Left renal cortex interstitium (tissue), 4 donors: ENCODE measurements at places on chromosomes 7 and 10.

DNA sequence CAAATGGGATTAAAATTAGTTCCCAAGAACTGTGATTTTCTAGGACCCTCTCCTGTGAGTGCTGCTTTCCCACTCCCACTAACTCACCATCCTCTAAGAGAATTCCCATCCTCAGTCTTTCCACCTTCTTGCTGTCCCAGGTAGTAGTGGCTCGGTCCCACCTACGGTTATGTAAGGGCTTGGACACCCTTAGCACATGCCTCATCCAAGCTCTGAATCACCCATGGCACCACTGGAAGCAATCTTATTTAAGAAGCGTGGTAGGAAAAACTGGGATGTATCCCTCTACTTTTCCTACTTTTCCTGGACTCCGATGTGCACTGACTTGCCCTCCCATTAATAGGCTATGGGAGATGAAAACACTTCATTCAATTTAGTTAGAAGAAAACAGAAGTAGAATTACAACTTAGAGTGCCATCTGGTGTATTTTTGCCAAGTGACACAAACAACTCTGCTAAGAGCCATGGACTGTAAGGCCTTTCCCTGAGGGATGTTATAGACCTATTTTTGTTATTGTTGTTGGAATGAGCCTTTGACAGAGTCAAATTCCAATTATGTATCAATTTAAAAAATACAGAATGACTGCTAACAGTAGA lies 13.7 kb upstream of the ANKRD22 start:
- no peak for DNase-seq

- no peak for DNase-seq
These were observed 358.5 kb downstream of the TFEC start for GRCh38 chr7:115672024-115672423.

DNA sequence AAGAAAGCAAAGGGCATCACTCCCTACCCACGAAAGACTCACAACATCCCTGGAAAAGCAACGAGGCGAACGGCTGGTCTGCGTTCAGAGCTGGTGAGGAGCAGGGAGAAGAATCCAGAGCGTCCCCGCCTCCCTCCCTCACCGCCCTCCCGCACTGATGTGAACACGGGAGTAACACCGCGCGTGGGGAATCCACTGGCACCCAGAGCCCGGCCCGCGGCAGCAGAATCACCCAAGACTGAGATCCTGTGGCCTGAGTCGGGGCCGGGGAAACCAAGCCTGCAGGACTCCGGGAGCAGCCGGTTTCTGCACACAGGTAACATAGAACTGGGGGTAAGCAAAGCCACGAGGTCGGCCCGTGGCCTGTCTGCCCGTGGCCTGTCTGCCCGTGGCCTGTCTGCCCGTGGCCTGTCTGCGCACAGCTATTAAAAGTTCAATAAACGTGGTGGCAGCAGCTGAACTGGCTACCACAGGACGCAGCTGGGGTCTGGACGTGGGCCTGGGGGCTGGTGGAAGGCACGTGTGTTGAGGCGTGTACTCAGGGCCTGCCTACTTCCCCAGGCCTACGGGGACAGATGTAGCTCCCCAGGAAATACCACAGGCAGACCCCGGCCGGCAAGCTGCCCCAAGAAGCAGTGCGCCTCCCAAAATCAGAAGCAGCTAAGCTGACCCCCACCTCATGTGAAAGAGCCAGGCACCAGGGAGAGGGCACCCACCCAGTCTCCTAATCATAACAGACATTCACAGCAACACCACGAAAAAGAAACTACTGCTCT lies 23.0 kb downstream of the DIP2C start:
- DNase-seq = no peak

- no peak for DNase-seq
These were observed 57.1 kb upstream of the IGFBP3 start for GRCh38 chr7:45978010-45978681.

DNA sequence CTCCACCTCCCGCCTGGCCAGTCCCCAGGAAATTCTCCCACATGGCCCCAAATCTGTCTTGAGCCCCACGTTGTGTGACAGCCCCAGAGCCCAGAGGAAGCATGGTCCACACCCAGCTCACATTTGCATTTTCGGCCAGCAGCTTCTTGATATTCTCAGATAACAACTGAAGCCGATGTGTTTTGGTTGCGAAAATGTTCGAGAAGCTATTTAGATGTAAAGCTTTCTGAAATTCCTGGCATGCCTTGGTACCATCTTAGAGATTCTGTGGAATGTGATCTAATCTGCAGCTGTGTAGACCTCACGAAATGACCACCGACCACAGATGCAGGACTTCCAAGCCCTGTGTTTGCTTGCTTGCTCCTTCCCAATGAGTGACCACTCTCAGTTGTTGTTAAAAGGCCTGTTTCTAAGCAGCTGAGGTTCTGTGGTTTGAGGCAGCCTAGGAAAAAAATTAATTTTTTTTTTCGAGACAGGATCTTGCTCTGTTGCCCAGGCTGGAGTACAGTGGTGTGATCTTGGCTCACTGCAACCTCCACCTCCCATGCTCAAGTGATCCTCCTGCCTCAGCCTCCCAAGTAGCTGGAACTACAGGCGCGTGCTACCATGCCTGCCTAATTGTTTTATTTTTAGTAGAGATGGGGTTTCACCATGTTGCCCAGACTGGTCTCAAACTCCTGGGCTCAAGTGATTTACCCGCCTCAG lies 8.8 kb downstream of the SLC4A2 start:
- DNase-seq = no peak

GRCh38 chr7:106059556-106059955 lies 52.6 kb downstream of the SYPL1 start:
- DNase-seq = no peak

DNA sequence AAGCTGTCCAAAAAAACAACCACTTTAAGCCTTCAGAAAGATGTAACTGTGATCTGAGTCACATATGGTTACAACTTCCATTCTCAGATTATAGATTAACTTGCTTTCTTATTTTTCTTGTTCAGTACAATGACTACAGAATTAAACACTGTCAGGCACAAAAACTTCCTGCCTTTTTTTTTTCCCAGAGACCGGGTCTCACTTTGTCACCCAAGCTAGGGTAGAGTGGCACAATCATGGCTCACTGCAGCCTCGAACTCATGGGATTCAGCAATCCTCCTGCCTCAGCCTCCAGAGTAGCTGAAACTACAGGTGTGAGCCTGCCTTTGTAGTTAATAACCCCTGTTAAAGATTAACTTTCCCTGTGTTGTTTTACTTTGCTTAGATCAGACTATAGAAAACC lies 163.2 kb downstream of the AVL9 start:
- DNase-seq = no peak

DNA sequence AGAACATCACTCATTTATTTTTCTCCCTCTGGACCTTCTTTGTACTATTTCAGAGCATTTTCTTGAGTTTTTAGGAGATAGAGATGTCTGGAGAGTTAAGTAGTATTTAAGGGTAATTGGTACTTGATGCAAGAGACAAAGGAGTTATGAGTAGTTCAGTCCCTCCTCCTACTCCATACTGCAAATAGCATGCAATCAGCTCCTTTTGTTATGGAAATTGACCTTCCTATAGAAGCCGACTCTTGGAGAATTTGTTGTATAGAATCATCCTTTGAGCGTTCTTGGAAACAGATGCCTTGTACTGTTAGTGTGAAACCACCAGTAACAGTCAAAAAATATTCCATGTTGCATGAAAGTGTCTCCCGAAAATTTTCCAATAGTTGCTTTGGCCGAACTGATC lies 428.2 kb upstream of the GALNT17 start:
- no peak for DNase-seq

DNA sequence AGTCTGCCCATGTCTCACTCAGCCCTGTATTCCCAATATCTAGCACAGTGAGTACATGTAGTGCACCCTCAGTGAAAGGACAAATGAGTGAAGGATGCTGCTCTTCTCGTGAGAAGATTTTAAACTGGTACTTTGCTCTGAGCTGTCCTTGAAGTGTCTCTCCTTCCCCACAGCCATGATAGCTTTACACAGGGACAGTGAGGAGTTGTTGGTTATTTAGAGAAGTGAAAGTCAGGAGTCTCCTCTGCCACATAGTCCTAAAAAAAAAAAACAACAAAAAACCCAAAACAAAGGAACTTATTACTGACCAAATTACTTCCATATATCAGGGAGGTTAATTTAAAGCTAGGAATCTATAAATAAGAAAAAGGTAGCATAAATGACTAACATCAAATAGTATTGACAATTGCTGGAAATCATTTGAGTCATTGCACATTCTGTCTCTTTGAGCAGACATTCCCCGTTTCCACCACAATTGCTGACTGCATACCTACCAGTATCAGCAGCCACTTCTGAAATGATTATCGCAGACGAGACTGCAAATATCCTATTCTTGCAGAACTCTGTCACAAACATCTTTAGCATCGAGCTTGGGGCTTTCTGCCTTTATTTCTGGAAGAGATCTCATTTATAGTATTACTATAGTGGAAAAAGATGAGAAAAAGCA lies 202.1 kb downstream of the PTEN start:
- DNase-seq = no peak

DNA sequence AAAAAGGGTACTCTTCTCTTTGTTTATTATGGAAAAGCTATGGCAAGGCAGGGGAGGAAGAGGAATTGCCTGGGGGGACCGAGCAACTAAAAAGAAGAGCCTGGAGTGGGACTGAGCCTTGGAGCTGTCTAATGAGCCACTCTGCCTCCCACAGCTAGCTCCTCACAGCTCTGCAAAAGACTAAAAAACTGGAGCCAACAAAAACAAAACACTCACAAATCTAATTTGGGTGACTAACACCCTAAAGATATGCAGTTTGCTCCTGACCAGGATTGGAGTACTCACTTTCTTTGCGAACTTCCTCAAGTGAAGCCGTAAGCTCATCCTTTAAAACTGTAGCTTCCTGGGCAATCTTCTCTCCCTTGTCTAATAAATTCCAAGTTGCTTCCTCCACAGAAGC lies 89.4 kb downstream of the CTNNA3 start:
- DNase-seq = no peak

DNA sequence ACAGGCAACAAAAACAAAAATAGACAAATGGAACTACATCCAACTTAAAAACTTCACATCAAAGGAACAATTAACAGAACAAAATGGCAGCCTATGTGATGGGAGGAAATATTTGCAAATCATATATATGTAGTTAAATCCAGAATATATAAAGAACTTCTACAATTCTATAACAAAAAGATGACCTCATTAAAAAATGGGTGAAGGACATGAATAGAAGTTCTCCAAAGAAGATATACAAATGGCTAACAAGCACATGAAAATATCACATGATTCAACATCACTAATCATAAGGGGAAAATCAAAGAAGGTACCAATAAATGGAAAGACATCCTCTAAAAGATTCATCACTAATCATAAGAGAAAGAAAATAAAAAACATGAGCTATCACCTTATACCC lies 416.1 kb downstream of the LRMDA start:
- DNase-seq = no peak

- DNase-seq = no peak
These were observed 119.5 kb downstream of the CFAP58 start for GRCh38 chr10:104472957-104473745.

- DNase-seq = no peak
These were observed 30.2 kb downstream of the ASNS start for GRCh38 chr7:97842006-97842405.

DNA sequence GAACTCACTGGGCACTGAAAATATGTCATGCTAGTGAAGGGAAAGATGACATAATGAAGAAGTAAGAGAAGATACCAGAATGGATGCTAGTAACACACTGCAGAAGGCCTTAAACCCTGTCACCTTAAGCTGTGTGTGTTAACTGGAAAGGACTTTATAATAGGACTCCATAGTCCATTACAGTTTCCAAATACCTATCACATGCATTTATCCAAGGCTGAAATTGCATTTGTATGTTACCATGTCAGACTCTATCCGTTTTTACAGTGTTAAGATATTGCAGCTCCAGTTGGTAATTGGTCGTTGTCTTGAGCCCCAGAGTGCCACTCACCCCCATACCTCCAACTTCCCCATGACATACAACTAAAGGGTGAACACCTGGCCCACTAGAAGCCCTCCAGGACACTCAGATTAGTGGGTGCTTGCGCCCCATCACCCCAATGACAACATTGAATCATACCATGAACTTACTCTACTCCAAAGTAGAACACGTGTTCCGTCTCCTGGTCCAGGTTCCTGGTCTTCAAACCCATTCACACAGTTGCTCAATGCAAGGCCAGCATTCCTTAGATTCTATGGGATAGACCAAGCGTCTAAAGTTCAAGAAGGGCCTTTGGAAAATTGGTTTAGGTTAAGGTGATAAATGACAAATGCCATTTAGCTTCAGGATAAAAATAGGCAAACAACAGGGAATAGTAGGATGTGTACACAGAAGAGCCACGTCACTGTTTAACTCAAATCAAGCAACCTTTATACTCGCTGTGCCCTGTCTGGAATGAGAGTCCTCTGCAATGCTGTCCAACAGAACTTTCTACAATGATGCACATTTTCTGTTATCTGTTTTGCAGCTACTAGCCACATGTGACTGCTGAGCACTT lies 2.1 kb upstream of the RAPGEF5 start:
- DNase-seq = no peak

DNA sequence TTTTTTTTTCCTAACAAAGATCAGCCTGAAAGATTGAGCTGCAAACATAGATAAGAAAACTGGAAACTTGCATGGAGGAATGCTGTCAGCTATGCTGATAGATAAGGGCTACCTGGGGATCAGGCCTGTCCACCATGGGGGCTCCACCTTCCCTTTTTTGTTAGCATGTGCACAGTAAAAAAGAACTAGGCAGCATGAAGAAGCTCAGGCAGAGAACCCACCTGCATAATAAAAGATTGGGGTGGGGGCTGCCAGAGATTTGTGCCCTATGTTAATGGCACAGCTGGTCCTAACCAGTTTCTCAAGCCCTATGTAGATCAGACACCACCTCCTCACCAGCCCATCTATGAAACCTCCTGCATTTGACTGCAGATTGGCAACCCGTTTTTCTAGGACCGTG lies 45.4 kb upstream of the CACNB2 start:
- DNase-seq = no peak

DNA sequence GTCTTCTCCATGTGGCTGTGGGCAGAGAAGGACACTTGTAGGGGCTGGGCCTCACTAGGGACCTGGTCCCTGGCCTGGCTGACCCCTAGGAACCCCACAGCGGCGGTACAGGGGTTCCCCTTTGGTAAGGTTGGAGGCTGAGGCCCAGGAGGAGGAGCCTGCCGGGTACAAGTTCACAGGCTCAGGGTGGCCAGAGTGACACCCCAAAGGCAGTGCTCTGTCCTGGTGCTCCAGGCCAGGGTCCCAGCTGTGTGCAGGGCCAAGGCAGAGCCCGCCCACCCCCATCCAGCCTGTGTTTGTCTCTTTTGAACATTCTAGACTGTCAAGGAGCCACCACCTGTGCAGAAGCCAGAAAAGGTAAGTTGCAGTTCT lies 23.3 kb downstream of the ANTXRL start:
- DNase-seq = no peak
